ENCODE measurements at places on chromosomes 12 and 14.

- DNase-seq: no peak
Measured at GRCh38 chr14:85090681-85091080, 439.3 kb upstream of the FLRT2 start.

DNA sequence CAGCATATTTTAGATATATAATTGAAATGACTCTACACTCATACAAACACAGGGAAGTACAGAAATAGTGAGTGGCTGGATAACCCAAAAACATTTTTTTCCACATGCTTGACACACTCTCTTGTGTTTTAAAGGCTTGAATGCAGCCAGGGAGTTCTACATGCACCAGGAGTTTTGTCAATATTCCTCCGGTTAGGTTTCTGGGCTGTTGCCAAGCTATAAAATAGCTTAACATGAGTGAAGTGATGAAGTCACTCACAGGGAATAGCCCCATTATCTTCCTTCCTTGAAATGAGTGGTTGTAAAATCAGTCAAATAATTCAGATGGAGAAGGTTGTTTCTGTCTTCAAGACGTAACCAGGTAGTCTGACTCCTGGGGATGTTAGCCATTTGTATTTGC lies 582.7 kb downstream of the SLC6A15 start:
- DNase-seq: no peak

DNA sequence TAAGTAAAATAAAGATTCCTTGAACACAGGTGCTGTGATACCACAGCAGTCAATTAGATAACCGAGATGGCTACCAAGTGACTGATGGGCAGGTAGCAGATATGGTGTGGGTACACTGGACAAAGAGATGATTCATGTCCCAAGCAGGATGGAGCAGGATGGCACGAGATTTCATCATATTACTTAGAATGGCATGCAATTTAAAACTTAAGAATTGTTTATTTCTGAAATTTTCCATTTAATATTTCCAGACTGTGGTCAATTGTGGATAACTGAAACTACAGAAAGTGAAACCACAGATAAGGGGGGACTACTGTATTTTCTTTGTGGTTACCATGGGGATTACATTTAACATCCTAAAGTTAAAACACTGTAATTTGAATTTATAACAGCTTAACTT lies 7.5 kb upstream of the ZFP36L1 start:
- no peak for DNase-seq

GRCh38 chr14:72990171-72990570 lies 36.7 kb downstream of the ZFYVE1 start:
- DNase-seq: no peak

DNA sequence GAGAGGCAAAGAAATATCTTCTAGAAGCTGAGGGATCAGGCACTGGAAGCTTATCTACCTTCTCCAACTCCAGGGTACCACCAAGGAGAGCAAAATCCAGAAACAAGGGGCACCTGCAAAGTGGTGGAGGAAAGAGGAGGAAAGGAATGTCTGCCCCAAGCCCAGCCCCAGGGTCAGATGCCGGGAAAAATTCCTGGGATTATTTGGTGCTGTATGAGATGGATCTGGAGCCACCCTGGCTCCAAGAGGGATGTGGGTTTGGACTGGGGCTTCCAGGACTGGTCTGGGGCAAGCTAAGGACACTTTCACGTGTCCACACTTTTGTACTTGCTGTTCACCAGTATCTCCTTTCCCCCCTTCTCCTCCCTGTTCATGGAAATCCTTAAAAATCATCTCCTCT lies 69.8 kb downstream of the DPF3 start:
- no peak for DNase-seq

DNA sequence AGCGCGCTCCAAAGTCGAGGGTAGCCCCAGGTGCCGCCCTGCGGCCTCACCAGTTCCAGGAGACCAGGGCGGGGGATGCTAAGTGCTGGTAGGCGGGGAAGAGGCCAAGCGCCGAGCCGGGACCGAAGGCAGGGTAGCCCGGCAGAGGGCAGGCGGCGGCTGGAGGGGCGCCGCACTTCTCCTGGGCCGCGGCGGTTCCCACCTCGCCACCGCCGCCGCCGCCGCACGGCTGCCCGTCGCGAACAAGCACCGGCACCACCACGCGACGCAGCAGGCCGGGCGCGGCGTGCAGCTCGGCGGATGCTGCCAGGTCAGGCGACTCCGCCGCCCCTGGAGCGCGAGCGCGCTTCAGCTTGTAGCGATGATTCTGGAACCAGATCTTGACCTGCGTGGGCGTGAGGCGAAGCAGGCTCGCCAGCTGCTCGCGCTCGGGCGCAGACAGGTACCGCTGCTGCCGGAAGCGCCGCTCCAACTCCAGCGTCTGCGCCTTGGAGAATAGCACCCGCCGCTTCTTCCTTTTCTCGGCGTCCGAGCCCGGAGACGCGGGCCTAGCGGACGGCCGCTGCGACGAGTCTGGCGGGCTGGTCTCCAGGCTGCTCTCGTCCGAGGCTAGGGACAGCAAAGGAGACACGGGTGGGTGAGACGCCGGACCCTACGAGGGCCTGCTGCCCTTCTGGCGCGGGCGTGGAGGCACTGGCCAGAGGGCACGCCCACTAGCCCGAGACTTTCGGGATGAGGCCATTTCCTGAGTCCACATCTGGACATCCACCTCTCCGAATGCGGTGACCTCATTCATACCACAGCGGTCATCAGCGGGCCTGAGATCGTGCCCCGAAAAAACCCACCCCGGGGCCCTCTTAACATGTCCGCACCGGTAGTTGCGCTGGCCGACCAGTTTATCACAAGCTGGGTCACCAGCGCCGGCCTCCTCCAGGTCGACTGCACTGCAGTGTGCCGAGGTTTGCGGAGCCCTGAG lies 1.3 kb downstream of the NKX2-8 start:
- no peak for DNase-seq

GRCh38 chr12:54207539-54208294 lies 18.9 kb upstream of the SMUG1 start:
- peak; percentile 86 for DNase-seq

DNA sequence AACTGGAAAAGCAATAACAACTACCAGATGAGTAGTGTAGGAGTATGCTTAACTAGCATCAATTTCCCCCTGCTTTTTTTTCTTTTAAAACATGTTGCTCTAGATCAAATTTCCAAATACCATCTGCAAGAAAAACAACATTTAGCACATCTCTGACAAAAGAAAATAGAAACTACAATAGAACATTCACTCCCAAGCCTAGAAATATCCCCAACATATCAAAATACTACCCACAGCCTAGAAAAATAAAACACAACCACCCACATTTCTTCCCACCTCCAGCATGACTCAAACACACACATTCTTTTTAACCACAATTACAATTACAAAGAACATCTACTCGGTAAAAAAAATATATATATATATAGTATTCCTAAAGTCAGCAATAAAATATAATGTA lies 120.0 kb downstream of the PPFIA2 start:
- no peak for DNase-seq

- no peak for DNase-seq
Measured at GRCh38 chr12:46227616-46228015, 41.2 kb downstream of the SLC38A1 start.

DNA sequence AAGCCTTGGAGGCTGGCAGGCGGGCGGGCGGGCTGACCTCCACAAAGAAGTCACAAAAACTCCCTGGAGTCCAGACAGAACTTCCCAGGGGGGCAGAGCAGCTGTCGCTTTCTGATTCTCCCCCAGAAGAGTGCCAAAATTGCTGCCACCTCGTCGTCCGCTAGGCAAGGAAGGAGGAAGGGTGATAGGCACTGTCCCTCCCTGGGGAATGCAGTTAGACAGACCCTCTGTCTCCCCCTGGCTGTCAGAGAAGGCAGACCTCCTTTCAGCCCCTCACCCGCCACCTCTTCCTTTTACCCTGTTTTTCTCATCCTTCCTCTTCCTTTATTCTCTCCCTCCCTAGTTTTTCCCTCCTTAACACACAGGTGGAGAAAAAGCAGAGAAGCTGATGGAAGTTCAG lies 18.7 kb downstream of the GRIN2B start:
- peak; percentile 43 for DNase-seq

DNA sequence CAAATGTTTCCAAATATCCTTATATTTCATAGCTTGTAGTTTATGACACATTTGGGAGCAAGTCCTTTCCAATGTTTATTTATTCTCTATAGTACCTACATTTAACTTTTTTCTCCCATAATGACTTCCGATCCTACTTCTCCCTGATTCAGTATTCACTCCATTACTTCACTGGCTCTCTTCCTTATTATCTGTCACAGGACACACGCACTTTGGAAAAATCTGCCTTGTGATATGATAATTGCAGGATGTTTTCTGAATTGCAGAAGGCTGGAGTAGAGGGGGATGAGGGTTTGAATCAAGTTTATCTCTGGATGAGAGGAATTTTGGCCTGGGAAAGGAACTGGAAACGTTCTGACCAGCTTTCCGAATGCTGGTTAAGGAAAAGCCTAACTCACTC lies 75.0 kb downstream of the HMGA2 start:
- no peak for DNase-seq

DNA sequence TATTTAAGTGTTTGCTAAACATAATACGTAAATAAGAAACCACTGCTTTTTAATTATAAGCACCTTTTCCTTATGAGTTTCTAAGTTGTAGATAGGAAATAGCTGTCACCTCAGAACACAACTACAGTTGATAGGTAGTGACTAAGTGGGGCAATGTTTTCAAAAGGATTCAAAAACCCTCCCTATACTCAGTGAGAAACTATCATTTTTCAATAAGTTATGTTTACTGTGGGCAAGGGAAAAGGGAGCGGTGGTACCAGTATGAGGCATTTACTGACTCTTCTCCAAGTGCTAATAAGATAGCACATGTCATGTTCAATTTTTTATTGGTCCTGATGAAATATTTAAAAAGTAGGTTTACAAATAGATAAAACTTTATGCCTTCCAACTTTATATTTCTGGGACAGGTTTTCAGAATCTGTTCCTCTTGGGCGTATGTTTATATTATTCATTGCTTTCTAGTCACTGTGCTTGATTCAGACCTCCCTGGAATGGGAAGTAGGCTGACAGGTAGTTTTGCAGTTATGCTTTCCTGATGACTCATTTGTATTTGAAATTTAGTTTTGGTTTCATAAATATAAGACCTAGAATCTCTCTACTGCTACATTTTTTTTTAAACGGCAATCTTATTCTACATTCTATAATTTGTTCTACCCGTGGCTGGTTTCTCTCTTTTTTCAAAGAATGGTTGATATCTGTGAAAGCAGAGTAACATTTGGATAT lies 153.1 kb downstream of the TMEM117 start:
- no peak for DNase-seq

DNA sequence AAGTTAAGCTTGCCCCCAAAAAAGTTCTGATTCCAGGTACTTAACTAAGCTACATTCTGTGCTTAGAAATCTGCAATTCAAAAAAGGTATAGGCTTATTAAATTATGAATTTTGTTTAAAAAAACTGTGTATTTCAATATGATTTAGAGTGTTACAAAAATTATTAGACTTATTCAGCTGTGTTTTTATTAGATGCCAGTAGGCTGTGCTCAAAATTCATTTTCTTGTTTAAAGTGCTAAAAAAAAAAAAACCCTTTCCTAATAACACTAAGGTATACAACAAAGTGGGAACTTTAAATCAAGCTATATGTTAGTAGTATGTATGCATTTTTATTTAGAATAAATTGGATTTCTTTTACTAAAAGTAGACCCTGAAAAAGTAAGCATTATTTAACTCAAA lies 25.0 kb downstream of the LRRC9 start:
- DNase-seq: no peak

GRCh38 chr14:68719634-68720384 lies 73.1 kb downstream of the ZFP36L1 start:
- DNase-seq: no peak

GRCh38 chr14:95338436-95338835 lies 18.7 kb upstream of the CLMN start:
- DNase-seq: no peak

DNA sequence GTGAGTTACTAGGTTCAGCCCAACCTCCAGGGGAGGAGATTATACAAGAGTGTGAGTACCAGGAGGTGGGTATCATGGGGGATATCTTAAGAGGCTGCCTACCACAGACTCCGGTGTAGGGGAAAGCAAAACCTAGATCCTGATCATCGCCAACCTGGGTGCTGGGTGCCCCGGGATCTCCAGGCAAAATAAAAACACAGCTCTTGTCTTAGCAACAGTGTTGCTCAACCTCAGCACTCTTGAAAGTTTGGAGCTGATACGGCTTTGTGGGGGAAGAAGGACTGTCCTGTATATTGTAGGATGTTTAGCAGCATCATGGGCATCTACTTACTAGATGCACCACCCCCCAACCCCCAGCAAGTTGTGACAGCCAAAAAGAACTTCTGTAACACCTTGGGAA lies 74.5 kb downstream of the CCDC60 start:
- DNase-seq: no peak

GRCh38 chr12:87779016-87779415 lies 250.2 kb downstream of the C12orf50 start:
- DNase-seq: no peak

DNA sequence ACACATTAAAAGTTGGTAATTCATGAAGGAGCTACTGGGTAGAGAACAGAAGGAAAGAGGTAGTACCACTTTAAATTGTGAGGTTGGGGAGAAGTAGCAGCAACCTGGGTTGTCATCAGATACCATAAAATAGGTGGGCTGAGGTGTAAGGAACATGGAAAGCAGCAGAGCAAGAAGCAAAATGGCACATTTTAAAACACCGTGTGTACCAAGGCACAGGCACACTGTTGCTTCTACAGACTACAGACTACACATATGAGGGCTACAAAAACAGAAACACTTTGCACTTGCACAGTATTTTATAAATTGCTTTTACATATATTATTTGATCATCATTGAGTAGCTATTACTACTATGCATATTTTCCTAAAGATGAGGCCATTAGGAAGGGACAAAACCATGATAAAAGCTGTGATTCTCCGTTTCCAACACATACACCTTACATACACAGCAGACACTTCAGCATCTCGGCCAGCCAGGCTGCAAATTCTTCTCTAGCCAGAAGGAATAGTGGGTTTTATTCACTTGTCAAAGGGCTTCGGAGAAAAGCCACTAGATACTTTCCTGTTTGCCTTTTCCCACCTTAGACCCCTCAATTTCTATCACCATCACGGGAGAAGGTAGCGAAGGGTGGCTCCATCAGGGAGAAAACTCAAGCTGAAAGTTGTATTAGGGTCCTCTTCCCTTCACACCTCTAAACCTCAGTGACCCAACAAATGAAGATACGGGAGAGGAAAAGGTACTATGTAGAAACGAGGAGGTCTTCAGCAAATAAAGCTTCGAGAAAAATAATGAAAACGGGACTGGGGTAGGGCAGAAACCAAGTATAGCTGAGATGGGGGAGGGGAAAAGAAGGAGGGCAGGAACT lies 1.6 kb downstream of the PYM1 start:
- DNase-seq: no peak
